AG08396 (cell line): ENCODE measurements at places on chromosomes 1 and 21.

DNA sequence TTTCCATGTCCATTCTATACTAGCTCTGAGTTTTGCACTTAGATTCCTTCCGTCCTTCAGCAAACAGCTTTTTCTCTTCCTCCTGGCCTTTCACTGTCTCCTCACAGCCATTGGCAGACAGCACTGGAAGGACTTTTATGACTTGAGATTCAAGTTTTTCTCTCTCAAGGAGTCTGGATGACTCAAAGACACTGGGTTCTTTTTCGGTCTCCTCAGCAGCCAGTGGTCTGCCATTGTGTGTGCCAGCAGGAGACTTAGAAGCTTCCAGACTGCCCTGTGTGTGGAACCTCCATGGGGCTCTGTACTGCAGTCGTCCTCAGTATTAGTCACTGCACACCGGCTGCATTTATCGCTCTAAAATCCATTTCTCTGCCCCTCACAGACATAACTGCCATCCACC lies 30.5 kb downstream of the NTNG1 start:
- DNase-seq = no peak

GRCh38 chr1:47901001-47901575 lies 96.1 kb downstream of the TRABD2B start:
- no peak for DNase-seq

DNA sequence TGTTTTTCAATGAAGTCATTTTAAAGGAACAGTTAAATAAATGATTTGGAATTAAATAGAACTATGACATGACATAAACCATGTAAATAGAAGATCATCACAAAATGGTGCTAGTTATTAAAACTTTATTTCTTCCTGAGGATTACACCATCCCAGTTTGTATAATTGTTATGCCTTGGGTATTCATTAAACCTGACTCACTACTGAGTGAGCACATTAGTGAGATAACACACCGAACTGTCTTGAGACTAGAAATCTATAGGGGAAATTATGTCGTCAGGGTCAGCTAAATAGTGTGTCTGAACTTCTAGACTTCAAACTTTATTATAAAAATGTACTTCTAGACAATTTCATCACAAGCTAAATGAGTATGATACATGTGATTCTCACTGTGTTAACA lies 189.4 kb downstream of the NCAM2 start:
- no peak for DNase-seq

DNA sequence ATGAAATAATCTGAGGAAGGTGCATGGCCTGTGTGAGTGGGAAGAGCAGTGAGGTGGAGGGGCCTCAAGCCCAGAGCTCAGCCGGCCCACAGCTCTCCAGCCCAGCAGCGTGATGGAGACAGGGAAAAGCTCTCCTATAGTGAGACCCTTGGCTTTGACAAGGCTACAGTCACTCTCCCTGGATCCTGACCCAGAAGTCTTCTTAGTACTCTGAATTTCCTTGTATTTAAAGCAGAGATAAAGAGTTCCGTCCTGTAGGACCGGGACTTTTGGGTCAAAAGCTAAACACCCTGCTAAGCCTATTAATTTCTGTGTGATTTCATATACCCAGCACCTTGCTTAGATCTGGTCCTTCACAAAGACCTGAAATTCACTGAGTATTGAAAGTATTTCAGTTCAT lies 48.2 kb upstream of the F3 start:
- DNase-seq = no peak

- no peak for DNase-seq
Observed at GRCh38 chr1:2319291-2319690, 72.1 kb downstream of the MORN1 start.

DNA sequence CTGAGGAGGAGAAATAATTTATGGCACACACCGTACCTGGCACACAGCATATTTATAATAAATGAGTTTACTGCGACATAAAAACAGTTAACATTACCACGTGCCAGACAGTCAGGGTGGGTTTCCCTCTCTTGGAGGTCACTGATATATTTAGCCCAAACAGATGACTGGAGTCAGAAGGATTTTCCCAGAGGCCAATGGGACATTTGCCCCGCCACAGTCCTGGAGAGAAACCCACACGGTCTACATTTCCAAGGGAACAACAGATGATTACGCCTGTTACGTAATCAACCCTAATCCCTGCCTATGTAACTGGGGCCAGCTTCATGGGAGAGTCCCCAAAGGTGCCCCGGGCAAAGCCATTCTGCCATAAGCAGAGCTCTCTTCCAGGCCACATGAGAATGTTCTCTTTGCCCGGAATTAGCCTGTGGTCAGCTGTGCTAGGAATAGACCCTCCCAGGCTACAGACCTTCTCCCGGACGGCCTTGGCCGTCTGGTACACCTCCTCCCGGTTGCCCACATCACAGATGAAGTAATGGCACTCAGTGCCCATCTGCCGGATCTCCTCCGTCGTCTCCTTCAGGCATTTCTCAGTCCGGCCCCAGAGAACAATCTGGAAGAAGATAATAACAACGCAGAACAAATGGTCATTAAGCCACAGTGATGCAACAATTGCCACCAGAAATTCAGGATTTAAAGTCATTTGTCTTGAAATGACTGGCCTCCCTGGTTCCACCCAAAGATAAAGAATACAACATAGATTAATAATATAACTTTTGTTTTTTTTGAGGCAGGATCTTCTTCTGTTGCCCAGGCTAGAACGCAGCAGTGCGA lies 37.7 kb downstream of the DHRS3 start:
- DNase-seq = no peak

DNA sequence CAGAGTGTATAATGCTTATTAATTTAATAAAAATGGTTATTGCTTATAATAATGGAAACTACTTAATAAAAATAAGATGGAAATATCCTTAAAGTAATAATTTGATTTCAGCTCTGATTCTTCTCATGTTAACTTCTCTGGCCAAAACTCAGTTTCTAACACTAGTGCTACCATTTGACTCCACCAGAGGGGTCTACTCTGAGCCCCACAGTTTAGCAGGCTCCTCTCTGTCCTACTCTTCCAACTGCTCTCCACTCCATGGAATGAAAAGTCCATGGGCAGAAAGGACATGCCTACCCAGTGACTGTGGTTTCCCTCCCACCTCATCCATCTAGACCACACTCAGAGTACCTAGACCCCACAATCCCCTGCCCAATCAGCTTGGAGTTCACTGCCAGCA lies 489.1 kb upstream of the CAMK1G start:
- no peak for DNase-seq

GRCh38 chr1:19087737-19088594 lies 122.1 kb downstream of the UBR4 start:
- DNase-seq = no peak

- no peak for DNase-seq
Observed at GRCh38 chr21:34143685-34144182, 70.4 kb downstream of the MRPS6 start.

GRCh38 chr1:244083383-244083943 lies 32.4 kb downstream of the ZBTB18 start:
- no peak for DNase-seq

- no peak for DNase-seq
Observed at GRCh38 chr1:68132426-68133130, 82.2 kb upstream of the DIRAS3 start.

DNA sequence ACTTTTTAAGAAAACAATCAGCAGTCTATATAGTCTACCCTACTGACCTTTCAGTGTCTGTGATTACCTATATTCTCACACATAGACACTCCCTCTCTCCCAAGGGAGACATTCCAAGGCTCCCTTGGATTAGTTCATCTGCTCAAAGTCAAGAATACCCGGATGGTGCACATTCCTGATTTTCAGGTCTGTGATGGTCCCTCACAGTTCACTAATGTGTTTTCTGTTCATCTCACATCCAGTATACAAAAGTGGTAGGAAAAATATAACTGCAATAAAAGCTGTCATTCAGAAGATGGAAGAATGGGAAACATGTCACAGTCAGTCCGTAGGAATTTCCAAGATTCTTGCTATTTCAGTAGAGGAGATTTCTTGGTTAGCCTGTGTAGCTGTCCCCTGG lies 224.1 kb upstream of the CACYBP start:
- DNase-seq = no peak

DNA sequence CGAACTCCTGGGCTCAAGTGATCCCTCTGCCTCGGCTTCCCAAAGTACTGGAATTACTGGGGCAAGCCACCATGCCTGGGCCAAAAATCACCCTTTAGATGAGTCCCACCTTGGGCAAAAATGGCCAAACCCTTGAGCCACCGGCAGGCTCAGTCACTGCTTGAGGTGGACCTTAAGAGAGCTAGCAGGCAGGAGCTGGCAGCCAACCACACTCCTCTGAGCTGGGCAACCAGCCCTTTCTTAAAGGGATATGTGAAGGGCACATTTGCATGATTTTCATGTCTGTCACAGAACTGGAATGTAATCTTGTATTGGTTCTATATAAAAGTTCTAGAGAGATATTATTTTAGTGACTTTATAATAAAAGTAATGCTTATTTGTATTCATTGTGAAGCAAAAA lies 316.5 kb downstream of the PBX1 start:
- no peak for DNase-seq

DNA sequence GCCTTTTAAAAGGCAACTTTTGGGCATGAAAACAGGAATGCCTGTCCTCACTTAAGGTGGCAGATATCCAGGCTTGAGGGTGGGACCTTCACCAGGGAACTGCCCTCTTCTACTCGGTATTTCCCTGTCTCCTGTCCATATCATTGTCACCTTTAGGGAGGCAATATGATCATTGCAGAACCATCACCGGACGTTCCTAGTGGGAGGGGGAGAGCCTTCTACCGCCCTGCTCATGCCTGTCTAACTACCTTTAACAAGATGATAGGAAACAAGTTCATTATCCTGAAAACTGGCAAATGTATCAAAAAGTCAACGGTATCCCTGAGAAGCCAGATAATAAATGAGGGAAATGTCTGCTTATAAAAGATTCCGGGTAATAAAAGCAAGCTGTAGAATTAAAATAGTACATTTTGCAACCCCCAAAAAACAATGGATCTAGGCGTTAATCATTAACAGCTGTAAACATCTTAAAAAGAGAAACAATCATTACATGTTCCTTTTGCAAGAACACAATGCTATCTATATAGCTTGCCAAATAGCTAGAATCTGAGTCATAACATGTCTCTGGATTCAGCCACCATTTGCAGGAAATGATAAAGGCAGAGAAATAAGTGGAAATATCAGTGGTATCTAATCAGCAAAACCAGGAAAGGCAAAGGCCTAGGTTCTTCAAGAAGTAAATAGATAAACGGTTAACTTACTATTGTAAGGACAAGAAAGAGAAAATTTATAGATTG lies 852.9 kb upstream of the ADGRL4 start:
- peak; percentile 6 for DNase-seq

DNA sequence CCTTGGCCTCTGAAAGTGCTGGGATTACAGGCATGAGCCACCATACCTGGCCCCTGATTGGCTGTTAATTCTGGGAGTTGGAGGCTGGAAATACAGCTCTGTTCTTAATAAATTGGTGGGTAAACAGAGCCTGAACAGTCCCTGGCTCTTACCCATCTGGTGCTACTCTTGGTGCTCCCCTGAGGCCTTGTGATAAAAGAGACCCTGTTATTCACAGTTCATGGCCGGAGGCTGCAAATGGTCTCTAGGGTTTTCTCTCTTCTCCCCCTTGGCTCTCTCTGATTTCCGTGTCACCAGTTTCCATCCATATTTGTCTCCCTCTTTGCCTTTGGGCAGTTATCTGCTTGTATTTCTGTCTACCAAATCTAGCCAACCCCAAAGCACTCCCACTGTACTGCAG lies 17.2 kb downstream of the NFASC start:
- DNase-seq = no peak

GRCh38 chr1:4655674-4656532 lies 1.5 kb downstream of the AJAP1 start:
- DNase-seq = peak; percentile 59

- no peak for DNase-seq
Observed at GRCh38 chr21:18744840-18745239, 341.3 kb upstream of the TMPRSS15 start.

- peak; percentile 3 for DNase-seq
Observed at GRCh38 chr1:189606795-189607476, 870.7 kb downstream of the BRINP3 start.

DNA sequence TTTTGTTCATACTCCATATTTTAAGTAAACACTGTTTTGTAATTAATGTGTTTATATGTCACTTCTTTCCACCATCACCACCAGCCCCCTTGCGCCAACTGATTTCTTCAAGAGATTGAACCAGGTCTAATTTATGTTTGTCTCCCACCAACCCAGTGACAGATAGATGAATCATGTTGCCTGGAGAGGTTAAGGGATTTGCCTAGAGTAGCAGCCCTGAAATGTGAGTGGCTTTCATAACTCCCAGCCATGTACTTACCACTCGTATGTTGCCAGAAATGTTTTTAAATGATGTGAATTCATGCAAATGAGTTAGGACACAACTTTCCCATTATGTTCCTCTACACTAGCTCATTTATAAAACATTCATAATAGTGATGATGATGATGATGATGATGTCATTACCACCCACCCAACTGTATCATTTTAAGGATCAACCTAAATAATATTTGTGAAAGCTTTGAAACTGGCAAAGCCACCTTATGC lies 86.9 kb downstream of the LRRC8D start:
- peak; percentile 26 for DNase-seq

DNA sequence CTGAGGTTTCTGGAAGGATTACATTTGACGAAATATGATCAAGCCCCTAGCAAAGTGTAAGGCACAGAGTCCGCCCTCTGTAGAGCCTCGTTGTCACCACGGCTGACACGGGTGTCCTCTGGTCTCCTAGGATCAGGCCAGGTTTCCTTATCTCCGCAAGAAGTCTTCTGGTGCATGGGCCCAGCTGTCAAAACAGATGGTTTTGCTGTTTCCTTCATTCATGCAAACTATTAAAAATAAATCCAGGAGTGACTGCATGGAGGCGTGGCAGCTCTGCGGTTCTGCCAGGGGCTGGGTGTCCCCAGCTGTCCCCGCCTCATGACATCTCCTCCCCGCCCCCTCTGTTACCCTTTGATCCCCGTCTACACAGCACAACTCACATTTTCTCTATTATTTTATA lies 209.0 kb downstream of the DYRK1A start:
- DNase-seq = no peak

DNA sequence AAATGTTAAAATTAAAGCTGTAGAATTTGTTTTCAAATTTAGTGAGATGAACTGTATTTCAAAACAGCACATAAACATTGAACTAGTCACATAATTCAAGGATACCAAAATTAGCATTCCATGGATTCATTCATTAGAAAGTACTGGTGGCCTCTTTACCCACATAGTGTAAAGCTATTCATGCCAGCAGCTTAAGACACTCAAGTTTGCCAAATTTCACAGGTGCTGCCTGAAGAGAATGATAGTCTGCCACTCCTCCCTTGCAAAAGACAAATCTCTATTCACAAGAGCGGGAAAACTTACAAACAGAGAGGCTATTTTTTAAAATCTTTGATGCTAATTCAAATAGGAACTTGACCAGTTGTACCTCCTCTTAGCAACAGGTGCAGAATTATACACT lies 337.0 kb downstream of the BRINP3 start:
- DNase-seq = no peak

DNA sequence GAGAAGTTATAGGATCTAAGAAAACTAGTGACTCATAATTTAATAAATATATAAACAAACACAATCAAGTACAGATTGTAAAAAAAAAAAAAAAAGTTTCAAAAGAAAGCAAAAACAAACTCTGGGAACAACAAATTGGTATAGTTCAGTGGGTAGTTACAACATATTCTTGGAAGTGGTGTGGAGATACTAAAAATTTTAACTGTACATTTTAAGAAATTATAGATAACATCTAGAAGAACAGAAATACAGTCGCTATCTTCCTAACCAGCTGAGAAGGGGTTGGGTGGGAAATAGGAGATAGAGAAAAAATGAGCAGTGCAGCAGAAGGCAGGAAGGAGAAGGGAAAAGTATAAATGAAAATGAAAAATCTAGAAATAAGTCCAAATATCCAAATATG lies 70.5 kb downstream of the LRRC8C start:
- DNase-seq = no peak
